ENCODE measurements at places on chromosomes 11 and 22.

- no peak for DNase-seq
These were observed 267.5 kb downstream of the SBF2 start for GRCh38 chr11:10026514-10026913.

GRCh38 chr11:83401506-83402225 lies 115.5 kb upstream of the CCDC90B start:
- no peak for DNase-seq

DNA sequence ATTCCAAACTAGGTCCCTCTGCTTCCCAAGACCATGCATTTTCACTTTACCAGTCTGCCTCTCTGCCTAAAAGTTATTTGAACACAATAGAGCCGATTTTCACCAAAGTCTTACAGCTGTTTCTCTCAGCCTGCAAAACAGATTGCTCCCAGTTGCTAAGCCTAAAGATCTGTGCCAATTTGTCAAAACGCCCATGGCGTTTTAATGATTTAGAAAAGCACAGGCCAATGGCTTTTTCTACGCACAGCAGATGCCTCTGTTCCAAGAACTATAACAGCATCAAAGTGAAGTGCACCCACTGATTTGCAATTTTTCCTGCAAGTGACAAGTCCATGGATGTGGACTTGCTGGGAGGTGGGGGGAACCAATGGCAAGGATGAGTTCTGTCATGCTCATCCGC lies 173.9 kb upstream of the SYN3 start:
- no peak for DNase-seq

GRCh38 chr11:25949918-25950317 lies 382.0 kb upstream of the ANO3 start:
- DNase-seq: no peak

GRCh38 chr22:27642104-27642800 lies 159.3 kb downstream of the MN1 start:
- DNase-seq: no peak

GRCh38 chr11:92330114-92330513 lies 105.5 kb downstream of the FAT3 start:
- DNase-seq: no peak

DNA sequence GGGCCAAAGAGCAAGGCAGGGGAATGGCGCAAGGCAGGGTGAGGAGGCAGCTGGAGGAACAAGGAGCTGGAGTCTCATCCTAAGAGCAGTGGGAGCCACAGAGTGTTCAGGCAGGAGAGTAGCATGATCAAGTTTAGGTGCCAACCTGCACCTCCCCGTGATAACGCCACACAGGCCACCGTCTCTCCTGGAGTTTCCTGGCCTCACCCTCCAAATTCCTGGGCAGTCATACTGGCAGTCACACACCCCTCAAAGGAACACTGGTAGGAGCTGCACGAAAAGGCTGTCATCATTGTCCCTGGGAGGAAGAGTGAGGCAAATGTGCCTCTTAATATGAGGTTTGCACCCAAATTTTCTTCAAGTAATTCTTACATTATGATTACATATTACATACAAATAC lies 36.3 kb upstream of the RTL6 start:
- DNase-seq: no peak

- DNase-seq: no peak
These were observed 144.9 kb upstream of the SESN3 start for GRCh38 chr11:95375886-95376285.

DNA sequence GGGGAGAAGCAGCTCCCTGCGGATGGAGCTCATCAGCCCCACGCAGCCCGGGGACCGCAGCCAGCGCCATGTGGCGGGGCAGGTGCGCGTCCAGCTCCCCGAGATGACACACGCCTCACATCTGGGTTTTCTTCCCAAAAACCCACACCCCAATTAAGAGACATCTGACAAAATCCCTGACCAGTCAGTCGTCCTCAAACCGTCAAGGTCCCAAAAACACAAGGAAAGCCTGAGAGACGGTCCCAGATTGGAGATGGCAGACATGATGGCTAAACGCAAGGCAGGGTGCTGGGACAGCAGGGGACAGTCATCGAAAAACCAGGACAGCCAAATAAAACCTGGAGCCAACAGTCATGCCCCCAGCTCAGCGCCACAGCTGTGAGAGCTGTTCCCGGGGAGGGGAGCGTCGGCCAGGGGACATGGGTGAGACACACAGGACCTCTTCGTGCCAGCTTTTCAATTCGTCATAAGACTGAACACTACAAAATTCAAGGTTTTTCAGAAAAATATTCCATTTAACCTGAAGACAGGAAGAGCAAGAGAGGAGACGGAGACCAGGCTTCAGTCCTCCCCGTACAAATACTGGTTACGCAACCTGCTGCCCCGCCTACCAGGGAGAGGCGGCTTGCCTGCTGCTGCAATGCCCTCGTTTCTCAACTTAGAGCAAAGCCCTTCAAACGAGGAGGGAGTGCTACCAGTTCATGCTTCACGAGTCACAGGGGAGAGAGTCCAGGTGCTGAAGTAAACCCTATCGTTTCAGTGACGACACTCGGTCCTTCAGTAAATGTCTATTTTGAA lies 10.5 kb downstream of the TOLLIP start:
- DNase-seq: no peak

- DNase-seq: no peak
These were observed 38.8 kb downstream of the RASSF10 start for GRCh38 chr11:13047884-13048283.

DNA sequence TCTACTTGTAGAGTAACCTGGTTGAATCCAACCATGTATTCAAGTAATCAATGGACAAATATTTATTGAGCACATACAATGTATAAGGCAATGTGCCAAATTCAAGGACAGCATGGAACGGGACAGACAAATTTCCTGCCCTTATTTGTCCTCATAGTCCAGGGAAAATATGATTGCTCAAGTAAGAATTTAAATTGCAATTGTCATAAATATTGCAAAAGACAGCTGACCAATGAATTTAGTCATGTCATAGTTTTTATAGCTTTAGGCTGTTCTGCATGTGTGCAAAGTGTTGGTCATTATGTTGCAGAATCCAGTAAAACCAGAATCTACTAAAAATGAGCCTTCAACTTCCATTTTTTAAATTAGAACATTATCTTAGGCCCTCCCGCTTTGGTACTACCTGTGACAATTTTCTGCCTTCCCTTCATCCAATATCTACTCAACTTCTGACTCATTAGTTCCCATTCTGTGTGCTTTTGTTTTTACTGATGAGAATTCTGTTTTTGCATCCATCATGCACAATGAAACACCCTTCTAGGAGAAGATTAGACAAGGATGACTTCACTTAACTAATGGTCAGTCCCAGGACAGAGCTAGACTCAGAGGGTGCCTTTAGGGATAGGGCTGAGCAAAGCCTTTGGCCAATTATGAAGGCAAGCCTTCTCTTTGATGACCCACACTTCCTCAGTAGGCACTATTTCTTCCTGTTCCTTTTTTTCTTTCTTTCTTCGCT lies 45.8 kb upstream of the FIBIN start:
- DNase-seq: no peak

DNA sequence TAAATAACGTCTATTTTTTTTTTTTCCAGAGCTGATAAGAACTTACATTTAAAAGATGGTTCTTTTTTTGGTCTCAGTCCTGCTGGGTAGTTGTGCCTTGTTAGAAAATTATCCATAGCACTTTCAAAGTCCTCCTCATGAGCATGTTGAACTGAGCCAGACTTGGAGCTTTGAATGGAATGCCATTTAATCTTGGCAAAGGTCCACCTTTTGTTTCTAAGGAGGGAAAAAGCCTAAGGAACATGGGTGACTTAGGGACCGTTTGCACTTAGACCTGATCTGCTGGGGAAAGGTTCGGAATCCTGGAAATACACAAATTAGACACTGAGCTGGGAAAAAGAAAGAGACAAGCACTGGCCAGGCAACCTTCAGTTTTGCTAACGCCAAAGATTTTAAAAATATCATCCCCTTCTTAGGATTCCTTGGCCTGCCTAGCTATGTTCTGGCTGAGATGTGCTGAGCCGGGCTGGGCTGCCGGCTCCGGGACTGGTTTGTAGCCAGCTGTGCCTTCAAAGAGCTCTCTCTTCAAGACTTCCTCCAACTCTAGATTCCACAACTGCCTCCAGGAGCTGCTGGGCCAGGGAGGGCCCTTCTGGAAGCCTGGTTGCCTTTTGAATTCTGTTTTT lies 67.4 kb downstream of the ENDOD1 start:
- DNase-seq: no peak

GRCh38 chr11:13119941-13120520 lies 110.9 kb downstream of the RASSF10 start:
- no peak for DNase-seq

- DNase-seq: no peak
These were observed 8.2 kb upstream of the TBC1D22A start for GRCh38 chr22:46754110-46754799.

GRCh38 chr11:58654079-58654907 lies 31.8 kb downstream of the CNTF start:
- DNase-seq: peak; percentile 79

DNA sequence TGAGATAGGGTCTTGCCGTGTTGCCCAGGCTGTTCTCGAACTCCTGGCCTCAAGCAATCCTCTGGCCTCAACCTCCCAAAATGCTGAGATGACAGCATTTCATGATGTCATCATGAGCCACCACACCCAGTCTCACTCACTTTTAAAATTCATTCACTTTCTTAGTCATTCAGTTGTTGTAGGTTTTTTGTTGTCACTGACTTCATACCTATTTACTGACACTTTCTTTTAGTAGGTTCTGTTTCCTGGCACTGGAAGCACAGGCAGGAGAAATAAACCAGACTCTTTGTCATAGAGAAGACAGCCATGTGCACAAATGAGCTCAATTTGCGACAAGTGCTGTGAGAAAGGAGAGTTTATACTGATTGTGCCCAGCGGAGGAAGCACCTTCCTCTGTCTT lies 10.5 kb downstream of the ART5 start:
- no peak for DNase-seq

- no peak for DNase-seq
These were observed 78.8 kb downstream of the DDIAS start for GRCh38 chr11:82980292-82980691.

GRCh38 chr11:43548916-43549315 lies 131.6 kb upstream of the HSD17B12 start:
- DNase-seq: no peak

All from KG1 (cell line).